ENCODE measurements at places on chromosomes 5 and 9. TPM values are rescaled to one million over a fixed set of nuclear protein-coding genes. Genes with fewer than 3 reads are reported as not detected.

ITGA2 gene
- total RNA-seq, result 0.79 TPM

ANKRD34B gene
- total RNA-seq, result not detected

ACOT12 gene
- not detected for total RNA-seq

CDH12 gene
- total RNA-seq, result not detected

PTPN3 gene
- 2.7 TPM for total RNA-seq

All from activated T-cell treated with anti-CD3 and anti-CD28 coated beads, Interleukin-2, amount 50 U/mL, for 72 hours (primary cell).